Naive thymus-derived CD8-positive, alpha-beta T cell (primary cell): ENCODE measurements at places on chromosomes 1 and 21. TPM values are rescaled to one million over a fixed set of nuclear protein-coding genes. Genes with fewer than 3 reads are reported as not detected.

The C21orf91 gene
- 53.2 TPM for total RNA-seq

The CRTC2 gene
- 132 TPM for total RNA-seq

The ETV3L gene
- not detected for total RNA-seq

The CELA2B gene
- total RNA-seq = not detected

The LCE1D gene
- not detected for total RNA-seq

The MR1 gene
- 26.5 TPM for total RNA-seq

The NPR1 gene
- not detected for total RNA-seq

The LAMC2 gene
- not detected for total RNA-seq

The IVL gene
- not detected for total RNA-seq

The NBPF20 gene
- total RNA-seq = 3.3 TPM

The ESPN gene
- 2.4 TPM for total RNA-seq

The TSPAN2 gene
- total RNA-seq = 0.77 TPM

The EDARADD gene
- total RNA-seq = 0.68 TPM

The GALNT2 gene
- total RNA-seq = 22.2 TPM

The HSPA6 gene
- total RNA-seq = 3.6 TPM

The FMO1 gene
- not detected for total RNA-seq

The LRRC40 gene
- total RNA-seq = 12.7 TPM
